Activated B cell treated with CpG ODN at 0.5 μM for 24 hours (primary cell): ENCODE measurements at places on chromosomes 12 and 14. TPM values are rescaled to one million over a fixed set of nuclear protein-coding genes. Genes with fewer than 3 reads are reported as not detected.

DNA sequence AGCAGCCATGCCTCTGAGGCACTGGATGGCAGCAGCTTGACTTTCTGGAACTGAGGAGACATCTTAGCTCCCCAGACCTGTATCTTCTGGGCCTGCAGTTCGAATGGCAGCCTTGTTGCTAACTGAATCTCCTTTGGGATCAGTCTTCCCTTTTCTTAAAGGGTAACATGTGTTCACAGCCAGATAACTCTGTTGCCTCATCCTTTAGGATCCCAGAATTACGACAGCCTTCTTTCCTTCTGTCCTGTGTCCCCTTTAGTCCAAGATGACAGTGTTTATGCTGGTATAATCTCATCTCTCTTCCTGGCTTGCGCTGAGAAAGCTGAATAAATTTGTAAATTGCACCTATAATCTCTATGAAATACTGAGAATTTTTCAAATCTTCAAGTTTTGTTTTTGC, 9.1 kb upstream of the ERC1 start:
- H3K4me3 ChIP-seq = no peak overlapping the region
- no peaks in the 10 kb centered on the region for H3K27me3 ChIP-seq
- DNase-seq = no peak
- H3K36me3 ChIP-seq = no peaks in the 10 kb centered on the region

The FITM1 gene
- 2.3 and 2.4 TPM in 2 replicates for total RNA-seq

DNA sequence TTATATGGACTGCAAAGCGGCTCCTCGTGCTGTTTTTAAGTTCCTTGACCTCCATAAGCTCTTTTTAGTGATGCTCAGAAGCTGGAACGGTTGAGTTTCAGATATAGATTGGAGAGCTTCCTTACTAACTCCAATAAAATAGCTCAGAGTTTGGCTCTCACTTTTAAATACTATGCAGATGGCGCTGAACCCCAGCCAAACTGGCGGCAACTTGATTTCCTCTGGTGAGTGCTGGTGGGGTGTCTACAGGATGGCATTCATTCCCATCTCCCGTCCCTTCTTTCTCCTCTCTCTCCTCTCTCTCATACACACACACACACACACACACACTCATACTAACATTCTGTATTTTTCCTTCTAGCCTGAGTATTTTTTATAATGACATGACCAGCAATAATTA, 346.3 kb downstream of the ETNK1 start:
- no peaks in the 10 kb centered on the region for H3K36me3 ChIP-seq
- peaks cover 4% of the 10 kb centered on the region for H3K27me3 ChIP-seq
- no peak overlapping the region for H3K27ac ChIP-seq

The CABP1 gene
- total RNA-seq = 0.27 TPM in 1 of 2 replicates, not detected in the other

- no peaks in the 10 kb centered on the region for H3K36me3 ChIP-seq
- H3K27me3 ChIP-seq = no peaks in the 10 kb centered on the region
- DNase-seq = no peak
- H3K4me1 ChIP-seq = peaks cover 71% of the 10 kb centered on the region
- H3K4me3 ChIP-seq = peak overlapping the region; percentile 24
- H3K27ac ChIP-seq = peak overlapping the region; percentile 93
Observed at GRCh38 chr12:46459111-46459510, 86.5 kb upstream of the SLC38A2 start.

GRCh38 chr12:62123721-62124203, 136.4 kb upstream of the USP15 start:
- H3K27me3 ChIP-seq = peaks cover 5% of the 10 kb centered on the region
- no peak for DNase-seq
- H3K4me1 ChIP-seq = no peaks in the 10 kb centered on the region
- no peak overlapping the region for H3K4me3 ChIP-seq

DNA sequence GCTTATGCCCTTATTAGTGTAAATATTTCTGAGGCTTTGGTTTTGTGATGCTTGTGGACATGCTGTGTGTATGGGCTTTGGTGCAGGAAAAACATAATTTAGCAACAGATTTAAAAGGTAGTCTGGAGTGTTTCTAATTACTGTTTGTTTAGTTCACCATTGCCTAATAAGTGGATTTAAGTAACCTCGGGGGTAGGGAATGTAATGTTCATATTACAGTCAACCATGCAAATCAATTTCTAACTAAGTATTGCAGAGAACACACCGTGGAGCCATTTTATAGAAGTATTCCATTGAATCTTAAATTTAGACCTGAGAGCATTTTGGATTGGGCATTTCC, 53.5 kb downstream of the ANO6 start:
- H3K27ac ChIP-seq = no peak overlapping the region
- H3K27me3 ChIP-seq = no peaks in the 10 kb centered on the region
- no peak for DNase-seq
- H3K4me1 ChIP-seq = peaks cover 9% of the 10 kb centered on the region

The KCNJ8 gene
- not detected in 2 replicates for total RNA-seq
